HT-29 (cell line): ENCODE measurements at places on chromosomes 1 and 21.

GRCh38 chr21:33412832-33413519 lies 9.8 kb downstream of the IFNGR2 start:
- DNase-seq, result peak; percentile 66

GRCh38 chr1:72281144-72281543 lies 1.2 kb downstream of the NEGR1 start:
- DNase-seq, result no peak

DNA sequence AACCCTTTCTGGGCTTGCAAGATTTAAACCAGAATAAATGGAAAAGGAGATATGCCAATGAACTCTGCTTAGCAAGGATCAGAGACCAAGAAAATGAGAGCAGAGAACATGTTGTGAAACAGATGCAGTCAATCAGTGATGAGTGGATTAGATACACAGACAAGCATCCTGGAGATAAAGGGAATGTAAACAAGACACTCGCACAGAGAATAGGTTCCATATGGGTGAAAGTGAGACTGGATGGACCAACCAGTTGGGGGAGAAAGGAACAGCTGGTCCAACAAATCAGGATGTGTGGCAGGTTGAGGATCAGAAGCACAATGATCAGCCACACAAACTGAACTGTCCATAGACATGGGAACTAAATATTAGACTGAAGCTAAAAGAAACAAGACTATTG lies 338.2 kb downstream of the ASTN1 start:
- no peak for DNase-seq

GRCh38 chr1:18658831-18659230 lies 28.2 kb downstream of the PAX7 start:
- no peak for DNase-seq

DNA sequence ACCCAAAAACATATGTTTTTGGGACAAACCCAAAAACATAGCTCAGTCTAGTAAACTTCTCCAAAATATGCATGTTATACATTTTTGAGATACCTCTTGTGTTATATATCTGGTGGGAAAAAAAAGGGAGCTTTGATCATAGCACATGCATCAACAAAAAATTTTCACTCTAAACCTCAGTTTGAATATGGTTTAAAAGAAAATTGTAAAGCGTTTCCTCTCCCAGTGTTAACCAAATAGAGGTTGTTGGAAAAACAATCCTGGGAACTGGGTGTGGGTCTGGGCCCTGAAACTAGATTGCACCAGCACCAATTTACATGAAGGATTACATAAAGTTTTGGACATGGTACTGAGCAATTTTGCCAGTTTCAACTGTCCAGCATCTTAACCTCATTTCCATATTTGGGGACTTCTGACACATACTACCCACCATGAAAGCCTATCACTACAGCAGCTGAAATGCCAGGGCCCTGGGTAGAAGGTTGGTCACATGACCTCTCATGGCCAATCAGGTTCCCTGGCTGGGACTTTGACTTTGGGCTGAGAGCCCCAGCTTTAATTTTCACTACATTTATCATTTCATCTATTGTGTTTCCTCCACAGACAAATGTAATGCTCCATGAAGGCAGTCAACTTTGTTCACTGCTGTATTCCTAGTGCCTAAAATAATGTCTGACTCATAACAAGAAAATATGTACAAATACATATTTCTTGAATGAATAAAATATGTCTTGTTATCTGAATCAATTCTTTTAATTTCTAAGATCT lies 150.7 kb downstream of the SETD4 start:
- no peak for DNase-seq

DNA sequence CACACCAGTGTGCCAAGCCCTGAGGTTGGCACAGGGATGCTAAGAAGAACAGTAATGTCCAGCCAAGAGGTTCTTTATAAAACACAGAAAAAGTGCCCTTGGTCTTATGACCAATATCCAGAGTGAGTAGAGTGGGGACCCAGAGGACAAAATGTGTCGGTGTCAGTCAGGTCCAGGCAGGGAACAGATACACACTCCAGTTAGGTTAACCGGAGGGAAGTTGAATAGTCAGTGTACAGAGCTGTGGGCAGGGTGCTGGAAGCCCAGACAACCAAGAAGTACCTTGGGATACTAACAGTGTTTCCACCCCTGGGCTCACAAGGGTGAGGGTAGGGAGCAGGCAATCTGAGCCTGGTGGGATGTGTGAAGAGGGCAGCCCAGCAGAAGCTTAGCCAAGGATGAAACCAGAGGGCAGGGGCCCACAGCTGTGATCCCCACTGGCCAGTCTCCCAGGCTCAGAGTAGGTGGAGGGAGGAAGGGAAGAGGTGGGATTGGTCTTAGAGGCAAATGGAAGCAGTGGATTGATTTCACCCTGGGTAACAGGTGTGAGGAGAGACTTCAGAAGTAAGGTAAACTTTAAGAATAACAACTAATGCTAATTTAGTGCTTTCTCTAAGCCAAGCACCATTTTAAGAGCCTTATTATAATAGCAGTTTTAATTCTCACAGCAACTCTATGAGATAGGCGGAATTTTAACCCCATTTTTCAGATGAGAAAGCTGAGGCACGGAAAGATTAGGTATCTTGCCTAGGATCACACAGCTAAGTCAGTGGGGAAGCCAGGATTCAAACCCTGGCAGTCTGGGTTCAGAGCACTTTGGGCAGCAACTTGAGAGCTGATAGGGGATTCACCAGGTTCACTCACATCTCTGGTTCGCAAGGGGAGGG lies 143.4 kb upstream of the HOOK1 start:
- no peak for DNase-seq

DNA sequence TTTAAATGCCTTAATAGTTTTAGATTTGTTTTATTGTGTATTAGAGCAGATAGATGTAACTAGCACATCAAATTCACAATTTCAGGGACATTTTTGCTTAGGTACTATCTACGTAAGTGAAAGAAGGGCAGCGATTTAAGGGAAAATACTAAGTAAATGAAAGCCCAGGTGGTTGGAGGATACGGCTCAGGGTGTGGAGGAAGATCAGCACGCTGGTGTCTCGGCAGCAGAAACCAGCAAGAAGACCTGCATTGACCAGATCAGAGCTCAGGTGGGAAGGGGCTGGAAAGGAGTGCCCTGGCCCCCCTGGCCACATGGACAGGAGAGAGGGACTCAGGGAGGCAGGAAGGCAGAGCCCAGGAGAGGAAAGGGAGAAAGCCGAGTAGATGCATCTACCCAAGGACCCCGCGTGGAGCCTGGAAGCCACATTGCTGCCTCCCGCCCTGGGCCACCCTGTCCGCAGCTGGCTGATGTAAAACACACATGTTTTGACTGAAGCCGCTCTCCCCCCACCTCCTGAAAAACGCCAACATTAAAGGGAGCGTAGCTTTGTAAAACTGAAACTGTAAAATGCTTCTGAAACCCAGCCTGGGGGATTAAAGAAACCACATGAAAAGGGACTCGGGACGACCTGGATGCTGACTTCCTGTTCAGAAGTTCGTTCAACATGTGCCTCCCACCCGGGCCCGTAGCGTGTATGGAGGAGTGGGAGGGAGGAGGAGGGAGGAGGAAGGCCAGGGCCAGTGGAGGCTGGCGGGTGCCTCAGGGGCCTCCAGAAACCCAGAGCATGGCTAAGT lies 72.6 kb upstream of the TARDBP start:
- no peak for DNase-seq

- peak; percentile 65 for DNase-seq
Measured at GRCh38 chr1:220113136-220113695, 19.3 kb downstream of the IARS2 start.

DNA sequence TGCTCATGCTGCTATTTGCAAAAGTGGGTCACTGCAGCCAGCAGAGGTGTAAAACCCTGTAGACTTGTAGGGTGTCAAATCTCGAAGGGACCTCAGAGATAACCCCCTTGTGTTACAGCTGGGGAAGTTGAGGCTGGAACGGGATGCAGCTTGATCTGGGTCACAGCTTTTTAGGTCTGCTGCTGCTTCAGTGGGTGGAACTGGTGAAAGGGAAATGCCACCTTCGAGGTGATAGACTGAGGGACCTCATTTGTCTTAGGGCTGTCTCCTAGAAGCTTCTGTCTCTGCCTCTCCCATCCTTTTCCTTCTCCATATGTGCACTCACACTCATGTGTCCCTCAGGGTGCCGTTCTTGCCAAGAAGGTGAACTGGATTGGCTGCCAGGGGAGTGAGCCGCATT lies 35.4 kb downstream of the QSOX1 start:
- DNase-seq, result no peak

DNA sequence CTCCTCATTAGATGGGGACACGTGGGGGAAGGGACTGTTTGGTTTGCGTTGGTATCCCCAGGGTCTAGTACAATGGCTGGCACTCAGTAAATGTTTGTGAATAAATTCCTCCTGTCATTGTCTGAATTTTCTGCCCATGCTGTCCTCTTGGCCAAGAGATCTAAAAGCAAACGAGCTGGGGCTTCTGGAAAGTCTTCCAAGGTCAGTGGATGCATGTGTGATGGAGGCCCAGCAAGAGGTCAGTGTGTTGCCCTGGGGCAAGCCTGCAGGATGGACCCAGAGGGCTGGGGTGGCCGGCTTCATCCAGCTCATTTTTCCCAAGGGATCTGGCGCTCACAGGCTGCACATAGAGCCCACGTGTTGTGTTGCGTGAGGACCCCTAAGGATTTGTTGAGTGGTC lies 30.0 kb upstream of the JUN start:
- no peak for DNase-seq

- no peak for DNase-seq
Measured at GRCh38 chr1:162970021-162970420, 99.1 kb upstream of the RGS4 start.

DNA sequence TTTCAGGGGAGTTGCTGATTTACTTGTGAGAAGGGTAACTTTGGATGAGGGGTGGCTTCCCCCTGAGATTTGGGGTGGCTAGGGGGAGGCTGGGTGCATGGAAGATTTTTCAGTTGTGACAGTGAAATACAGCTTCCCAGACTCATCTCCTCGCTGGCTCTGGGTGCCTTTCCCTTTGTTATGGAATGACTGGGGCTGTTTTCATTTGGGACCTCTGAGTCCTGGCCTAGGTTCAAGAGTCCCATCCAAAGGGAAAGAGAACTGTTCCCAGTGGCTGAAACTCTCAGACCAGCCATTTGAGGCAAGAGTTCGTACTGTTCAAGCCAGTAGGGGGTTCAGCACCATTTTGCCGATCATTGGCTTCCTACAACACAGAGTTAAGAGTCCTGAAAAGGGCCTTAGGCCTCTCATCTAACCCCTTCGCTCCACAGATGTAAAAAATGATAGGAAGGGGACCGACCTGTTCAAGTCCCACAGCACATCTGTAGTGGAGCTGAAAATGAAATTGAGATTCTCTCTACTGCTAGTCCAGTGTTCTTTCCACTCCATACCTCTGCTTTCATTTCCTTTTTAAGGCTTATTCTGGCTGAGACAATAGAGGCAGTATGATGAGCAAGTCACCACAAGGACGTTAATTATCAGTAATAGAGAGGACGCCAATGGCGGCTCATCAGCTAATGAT lies 958 bp downstream of the DDR2 start:
- no peak for DNase-seq

DNA sequence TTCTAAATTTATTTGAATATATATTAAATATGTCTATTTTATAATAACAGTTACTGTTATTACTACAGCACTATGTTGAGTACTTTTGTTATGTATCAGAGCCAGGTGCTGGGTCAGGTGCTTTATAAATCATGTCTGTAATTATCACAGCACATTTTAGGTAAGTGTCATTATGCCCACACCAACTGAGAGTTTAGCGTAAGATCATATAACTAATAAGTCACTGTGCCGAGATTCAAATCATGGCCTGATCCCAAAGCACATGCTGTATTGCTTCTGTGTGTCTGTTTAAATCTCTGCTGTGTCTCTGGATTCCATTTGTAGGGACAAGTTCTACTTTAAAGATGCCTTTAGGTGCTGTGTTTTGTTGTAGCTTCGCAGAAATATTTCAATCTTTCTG lies 1.9 kb downstream of the GPSM2 start:
- DNase-seq, result no peak

DNA sequence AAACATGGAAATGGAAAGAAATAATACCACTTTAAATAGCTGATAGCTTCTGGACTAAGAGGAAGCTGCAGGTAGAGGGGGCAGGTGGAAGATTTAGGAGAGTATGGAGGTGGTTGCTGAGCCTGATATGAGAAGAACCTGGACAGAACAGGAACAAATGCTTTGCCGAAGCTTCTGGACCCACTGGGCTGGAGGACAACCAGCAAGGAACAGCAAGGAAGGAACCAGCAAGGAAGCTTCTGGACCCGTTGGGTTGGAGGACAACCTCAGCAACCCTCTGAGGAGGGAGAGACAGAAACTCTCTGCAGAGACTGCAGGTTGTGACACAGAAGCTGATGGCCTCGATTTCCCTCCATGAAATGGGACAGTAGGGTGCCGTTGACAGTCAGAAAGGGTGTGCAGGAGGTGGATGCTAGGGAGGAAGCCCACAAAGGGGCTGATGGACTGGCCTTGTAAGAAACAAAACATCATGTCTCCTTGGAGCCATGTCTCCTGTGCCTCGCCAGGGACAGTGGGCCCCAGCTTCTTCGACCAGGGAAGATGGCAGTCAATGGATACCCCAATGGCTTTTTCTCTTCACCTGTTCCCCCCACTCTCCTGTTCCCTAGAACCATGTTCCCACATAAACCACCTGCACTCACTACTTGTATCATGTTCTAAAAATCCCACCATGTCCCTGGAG lies 8.3 kb upstream of the WNT3A start:
- DNase-seq, result no peak

DNA sequence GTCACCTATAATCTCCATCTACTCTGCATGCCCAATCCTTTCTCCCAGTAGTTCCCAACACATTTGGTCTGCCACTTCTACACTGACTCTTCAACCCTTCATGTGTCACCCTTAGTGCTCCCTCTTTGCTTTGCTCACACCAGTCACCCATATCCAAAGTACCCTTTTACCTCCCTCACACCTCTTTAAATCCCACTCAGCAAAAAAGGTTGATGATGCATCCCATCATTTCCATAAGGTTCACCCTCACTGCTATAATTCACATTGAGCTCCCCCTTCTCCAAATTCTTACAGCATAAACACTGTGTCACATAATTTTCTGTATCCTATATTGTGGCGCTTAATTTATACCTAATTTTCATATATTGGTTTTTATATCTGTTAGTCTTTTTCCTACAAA lies 83.8 kb upstream of the ATP1B1 start:
- DNase-seq, result no peak

DNA sequence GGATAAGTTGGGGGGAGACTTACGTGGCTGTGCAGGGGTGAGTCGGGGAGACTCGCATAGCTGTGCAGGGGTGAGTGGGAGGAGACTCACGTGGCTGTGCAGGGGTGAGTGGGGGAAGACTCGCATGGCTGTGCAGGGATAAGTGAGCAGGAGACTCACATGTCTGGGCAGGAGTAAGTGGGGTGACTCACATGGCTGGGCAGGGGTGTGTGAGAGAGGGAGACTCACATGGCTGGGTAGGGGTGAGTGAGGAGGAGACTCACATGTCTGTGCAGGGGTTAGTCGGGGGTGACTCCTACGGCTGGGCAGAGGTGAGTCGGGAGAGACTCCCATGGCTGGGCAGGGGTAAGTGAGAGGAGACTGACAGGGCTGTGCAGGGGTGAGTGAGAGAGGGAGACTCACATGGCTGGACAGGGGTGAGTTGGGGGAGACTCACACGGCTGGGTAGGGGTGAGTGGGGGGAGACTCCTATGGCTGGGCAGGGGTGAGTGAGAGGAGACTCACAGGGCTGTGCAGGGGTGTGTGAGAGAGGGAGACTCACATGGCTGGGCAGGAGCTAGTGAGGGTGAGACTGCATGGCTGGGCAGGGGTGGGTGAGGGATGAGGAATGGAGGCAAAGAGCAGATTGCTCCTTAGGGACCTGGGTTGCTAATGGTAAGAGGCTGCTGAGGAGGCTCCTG lies 56.0 kb upstream of the ABCG1 start:
- DNase-seq, result no peak

- DNase-seq, result no peak
Measured at GRCh38 chr1:175126347-175126746, 58.7 kb downstream of the TNN start.
